ENCODE measurements at places on chromosomes 7 and 10.

DNA sequence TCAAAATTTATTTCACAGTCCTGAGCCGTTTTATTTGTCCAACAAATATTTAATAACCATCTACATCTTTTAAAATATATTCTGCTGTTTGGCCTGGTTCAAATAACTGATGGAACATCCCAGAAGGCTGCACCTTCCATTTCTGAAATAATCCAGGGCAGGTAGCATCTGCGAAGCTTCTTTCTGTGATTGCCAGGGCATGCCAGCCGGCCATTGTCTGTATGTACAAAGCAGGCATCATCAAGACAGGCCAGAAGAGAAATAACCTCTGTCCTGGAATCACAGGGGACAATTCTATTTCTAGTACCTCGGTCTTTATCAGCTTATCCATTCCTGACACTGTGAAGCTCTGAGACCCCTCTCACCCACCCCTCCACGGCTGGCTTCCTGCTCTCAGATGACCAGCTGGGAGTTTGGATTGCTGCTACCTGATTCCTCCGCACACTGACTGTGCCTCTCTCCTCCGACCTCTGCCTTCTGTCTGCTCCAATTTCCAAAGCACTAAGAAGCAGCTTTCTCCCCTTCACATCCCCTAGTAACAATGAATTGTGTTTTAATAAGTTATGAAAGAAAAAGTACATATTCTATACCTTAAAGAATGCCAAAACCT is 8.0 kb downstream of the DGKI start:
- no peak for DNase-seq

DNA sequence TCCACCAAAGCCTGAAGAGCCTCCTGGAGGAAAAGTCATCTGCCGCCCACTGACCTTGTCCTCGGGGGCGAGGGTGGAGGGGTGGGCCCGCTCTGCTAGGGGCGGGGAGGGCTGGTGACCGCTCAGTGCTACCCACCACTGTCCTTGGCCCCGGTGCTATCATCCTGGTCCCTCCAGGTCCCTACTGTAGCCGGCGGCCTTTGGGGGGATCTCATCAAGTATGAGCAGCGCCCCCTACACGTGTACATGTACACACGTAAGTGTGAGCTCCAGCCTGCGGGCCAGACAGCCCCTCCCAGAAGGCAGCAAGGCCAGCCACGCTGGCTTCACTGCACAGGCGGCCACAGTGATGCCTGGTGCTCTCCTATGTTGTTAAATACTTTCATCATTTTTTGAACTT is 19.6 kb downstream of the TTYH3 start:
- no peak for DNase-seq

DNA sequence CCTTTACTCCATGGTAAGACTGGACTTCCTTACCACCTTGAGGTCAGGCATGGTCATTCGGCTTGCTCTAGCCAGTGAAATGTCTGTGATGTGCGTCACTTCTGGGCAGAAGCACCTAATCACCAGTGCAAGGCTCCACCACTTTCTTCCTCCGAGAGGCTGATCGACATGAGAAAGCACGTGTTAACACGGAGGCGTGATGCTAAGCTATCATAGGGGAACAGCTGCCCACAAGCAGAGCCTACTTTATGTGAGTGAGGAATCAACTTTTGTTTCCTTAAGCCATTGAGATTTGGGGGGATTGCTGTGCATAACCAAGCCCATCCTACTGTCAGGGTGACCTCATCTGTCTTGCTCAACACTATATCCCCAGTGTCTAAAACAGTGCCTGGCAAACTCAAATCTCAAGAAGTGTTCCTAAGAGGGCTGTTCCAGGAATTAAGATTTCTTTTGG is 23.1 kb upstream of the SAR1A start:
- no peak for DNase-seq

DNA sequence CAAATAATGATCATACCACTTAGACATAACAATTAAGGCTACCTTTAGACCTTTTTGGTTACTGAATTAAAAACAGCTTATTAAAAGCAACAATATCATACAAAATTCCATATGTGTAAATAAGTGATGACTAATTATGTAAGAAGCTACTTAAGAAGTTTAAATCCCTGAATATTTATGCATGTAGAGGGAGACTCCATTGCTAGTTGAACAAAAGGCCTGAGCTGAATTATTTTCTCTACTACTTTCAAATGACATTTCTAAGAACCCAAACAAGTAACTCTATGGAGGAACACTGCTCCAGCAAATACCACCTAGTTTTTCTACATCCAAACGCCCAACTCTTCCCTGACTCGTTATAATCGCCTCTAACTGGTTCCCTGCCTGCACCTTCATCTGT is 31.5 kb downstream of the EPC1 start:
- DNase-seq = no peak

- DNase-seq = no peak
These were observed 60.4 kb downstream of the TPST1 start for GRCh38 chr7:66265566-66265965.

GRCh38 chr7:68752485-68753178 is 845.6 kb upstream of the AUTS2 start:
- DNase-seq = no peak

DNA sequence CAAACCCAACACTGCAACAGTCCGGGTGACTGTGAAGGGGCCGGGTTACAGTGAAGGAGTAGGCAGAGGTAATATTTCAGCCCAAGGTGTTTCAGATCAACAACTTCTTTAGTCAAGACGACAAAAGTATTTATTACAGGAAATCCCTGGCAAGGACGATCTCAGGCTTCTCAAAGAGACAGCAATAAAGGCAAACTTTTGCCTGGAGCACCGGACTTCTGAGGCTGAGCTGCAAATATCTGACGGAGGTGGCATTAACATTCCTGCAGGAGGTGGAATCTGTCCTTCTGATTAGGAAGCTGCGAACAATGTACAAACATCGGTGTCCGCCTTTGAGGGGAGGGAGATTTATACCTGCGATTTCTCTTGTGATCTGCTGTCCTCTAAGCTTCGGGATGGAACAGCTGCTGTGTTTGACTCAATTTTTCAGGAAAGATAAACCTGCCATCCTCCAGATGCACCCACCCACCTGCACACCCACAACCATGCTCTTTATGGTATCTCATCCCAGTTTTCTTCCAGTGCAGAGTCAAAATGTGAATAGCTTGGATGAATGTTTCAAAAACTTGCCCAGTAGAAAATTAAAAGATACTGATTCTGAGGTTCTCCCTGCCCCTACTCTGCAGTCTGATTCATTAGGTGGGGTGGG is 32.1 kb downstream of the EMX2 start:
- DNase-seq = no peak

GRCh38 chr10:93417921-93418320 is 64.2 kb downstream of the MYOF start:
- no peak for DNase-seq

DNA sequence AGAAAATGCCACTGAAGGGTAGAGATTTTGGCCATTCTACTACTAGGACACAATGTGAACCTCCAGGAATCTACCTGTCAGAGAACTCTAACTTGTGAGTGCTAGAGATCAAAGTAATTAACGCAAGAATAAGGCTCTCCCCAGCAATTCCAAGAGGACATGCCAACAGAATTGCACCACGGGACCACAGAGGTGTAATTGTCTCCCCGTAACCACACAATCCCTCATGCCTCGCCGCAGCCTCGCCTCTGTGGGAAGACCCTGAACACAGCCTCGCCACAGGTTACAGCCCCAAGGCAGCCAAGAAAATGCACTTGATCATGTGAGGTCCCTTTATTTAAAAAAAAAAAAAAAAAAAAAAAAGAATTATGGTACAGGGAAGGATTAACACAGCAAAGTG is 29.5 kb downstream of the CDCA7L start:
- no peak for DNase-seq

DNA sequence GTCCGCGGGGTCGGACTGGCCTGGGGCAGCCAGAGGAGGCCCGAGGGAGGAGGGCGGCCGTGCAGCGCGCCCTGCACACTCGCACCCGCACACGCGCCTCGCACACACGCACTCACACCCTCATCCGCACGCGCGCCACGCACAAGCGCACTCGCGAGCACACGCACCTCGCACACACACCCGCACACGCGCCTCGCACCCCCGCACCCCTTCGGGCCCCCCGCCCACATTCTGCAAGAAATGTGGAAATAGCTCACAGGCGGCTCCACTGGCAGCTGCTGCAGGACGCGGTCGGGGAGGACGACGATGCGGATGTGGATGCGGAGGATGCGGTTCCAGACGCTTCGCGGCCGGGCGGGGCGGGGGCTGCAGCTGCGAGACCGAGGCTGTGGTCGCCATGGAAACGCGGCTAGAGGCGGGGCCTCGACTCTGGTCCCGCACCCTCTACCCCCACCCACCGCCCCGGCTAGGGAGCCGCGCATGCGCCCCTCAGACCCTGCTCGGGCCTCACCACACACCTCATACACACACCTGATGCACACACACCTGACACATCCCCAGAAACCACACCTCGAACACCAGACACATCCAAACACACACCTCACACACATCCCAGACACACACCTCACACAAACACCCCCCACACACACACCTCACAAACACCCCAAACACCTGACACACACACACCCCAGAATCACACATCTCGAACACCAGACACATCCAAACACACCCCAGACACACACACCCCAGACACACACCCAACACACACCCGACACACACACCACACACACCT is at the start of gene CALY:
CALY (minus strand) TSS at position 320 of the 793 bp plus-strand sequence. CDS start 7,907 bp downstream, outside the sequence.
- DNase-seq = no peak

DNA sequence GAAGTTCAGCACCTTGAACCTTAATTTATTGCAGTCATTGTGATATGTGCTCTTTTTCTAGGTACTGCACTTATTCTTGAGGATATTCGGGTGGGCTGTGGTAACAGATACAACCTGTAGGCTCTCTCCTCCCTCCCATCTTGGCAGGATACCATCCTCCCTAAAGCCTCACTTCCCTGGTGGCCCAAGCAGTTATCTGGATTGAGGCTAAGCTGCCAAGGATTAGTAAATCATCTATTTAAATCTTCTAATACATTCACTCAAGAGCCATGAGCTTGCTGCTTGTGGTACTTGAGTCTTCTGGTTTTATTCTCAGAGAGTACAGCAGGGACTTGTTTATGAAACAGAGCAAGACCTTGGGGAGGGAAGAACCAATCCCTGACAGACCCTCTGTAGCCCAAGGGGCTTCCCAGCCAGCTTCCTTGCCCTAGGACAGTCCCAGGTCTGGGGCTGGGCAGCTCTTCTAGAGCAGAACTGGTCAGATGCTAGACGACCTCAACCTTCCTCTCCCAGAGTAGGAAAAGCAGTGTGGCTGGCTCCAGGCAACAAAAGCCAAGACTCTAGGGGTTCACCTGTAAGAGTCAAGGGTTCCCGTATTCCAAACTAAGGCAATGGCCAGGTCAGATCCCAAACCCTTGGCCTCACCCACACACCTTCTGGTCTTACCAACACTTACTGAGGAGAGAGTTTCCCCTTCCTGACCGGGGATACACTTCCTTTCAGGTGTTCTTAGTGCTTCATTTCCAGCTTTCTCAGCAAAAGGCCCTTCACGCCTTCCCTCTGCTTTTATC is 21.3 kb downstream of the WNT8B start:
- no peak for DNase-seq

DNA sequence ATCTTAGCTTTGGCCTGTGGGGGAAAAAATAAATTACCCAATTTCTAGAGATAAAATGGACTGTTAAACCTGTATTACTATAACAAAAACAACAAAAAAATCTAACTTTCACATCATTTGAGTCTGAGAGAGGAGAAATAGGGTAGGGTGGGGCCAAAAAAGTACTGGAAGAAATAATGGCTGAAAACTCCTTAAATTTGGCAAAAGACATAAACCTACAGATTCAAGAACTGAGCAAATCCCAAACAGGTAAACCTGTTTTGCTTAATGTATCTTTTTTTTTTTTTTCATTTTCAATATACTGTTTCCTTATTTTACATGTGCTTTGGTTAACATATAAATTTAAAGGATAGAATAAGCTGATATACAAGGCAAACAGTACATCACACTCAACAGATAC is 27.1 kb downstream of the SYPL1 start:
- no peak for DNase-seq

- no peak for DNase-seq
These were observed 154.4 kb upstream of the MKLN1 start for GRCh38 chr7:131173145-131173890.

GRCh38 chr7:47730142-47730541 is 148.2 kb upstream of the TNS3 start:
- no peak for DNase-seq

DNA sequence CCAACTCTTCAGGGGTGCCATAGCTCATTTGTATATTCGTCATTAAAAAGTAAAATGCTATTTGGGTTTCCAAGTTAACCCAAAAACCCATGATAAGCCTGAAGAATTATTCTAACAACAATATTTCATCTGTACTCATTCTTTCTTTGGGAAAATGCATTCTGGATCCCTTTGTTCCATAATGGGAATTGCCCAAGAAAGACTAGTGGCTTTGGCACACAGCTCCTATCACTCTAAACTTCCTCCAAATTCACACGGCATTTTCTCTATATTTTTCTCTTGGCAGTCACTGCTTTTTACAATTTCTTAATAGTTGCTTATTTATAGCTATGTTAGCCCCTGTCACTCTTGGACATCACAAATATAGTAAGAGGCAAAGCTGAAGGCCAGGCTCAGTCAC is 29.1 kb downstream of the CHCHD3 start:
- no peak for DNase-seq

DNA sequence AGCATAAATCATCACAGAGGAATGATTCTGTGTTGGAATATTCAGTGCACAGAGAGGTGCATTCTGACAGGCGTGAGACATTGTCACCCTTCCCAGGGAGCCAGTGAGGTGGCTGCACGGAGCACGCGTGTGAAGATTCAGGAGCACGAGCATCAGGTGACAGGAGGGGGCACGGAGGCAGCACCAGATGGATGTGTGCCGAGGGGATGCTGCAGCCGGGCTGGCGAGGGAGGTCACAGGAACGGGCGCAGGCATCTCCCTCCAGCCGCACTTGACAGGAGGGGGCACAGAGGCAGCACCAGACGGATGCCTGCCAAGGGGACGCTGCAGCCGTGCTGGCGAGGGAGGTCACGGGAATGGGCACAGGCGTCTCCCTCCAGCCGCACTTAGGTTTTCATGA is 66.5 kb downstream of the DIP2C start:
- DNase-seq = no peak

DNA sequence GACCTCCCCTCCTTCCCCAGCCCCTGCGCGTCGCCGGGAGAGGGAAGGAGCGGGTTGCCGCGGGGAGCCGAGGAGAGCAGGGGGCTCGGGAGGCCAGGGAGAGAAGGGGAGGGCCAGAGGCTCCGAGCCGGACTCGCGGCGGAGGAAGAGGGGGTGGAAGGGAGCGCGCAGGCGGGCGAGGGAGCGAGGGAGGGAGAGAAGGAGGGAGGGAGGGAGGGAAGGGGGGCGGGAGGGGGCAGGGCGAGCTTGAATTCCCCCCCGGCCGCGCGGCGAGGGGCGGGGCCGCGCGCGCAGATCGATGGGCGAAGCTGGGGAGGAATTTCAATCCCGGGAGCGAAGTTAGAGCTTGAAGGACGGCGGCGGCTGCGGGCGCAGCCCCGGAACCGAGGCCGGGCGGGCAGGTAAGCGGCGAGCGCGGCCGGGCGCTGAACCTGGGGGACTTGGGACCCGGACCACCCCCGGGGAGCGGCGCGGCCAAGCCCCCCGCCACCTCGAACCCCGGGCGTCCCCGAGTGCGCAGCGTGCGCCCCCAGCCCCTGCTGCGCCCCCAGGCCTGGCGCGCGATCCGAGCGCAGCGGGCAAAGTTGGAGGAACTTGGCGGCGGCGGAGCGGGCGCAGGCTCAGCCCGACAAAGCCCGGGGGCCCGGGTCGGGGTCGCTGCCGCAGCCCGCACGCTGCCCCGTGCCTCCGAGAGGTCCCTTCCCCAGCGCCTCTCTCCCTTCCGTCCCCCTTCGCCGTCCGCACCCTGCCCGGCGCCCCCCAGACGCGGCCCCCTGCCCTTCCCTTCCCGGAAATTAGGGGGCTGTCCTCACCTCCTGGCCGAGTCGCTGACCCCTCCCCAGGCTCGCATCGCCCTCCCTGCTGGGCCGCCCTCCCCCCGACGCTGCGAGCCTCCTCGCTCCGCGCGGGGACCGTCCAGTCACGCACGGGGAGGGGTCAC is at the start of gene ELFN1:
ELFN1 (plus strand) TSS at position 324 of the 940 bp plus-strand sequence. CDS start 74,320 bp downstream, outside the sequence.
- DNase-seq = peak; percentile 64

Measured in mesothelial cell of epicardium (in vitro differentiated cells).